ENCODE measurements at places on chromosomes 13 and 19.

- DNase-seq: no peak
Measured at GRCh38 chr19:18089726-18090125, 3.0 kb upstream of the IL12RB1 start.

- peak; percentile 25 for DNase-seq
Measured at GRCh38 chr13:93270769-93271742, 44.4 kb downstream of the GPC6 start.

GRCh38 chr13:114067381-114067885 is 65.0 kb downstream of the RASA3 start:
- no peak for DNase-seq

GRCh38 chr13:21964686-21965085 is 293.8 kb downstream of the FGF9 start:
- no peak for DNase-seq

- DNase-seq: no peak
Measured at GRCh38 chr13:82898586-82898985, 983.7 kb downstream of the SLITRK1 start.

- DNase-seq: no peak
Measured at GRCh38 chr19:11814700-11815035, 595 bp downstream of the ZNF440 start.

DNA sequence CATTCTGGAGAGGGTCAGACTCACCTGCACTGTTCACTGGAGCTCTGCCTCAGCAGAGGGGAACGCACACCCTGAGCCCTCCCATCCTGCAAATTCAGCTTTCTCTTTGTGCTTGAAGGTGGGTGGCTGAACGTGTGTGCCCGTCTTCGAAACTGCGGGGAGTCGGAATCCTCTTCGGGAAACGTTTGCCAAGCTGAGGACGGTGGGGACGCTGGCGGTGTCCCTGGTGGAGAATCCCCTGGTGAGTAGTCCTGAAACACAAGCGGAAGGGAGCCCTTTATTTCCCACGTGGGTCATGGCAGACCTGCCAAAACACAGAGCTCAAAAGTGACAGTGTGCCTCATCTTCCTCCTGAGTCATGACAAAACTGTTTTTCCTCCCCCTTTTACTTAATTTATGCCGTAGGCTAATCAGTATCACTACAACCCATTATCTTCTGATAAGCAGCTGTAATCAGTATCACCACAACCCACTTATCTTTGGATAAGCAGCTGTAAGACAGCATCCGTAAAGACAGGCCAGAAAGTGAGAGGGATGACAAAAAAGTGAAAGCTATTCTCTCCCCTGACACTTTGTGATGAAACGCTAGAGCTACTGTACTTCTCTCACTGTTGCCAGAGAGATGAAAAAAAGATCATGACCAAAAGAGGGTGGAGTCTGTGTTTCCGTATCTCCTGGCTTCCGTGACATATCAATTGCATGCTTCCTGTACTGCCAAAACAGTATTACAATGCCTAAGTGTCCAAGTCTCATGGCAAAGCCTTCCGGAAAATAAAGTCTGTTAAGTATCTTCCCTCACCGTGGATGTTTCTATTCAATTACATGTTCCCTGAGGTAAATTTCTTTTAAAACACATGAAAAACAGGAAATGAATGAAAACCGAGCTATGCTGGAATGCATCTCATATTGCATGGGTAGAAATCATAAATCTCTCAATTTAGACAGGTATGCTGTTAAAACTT is 155.5 kb downstream of the TBC1D4 start:
- no peak for DNase-seq
